Activated naive CD4-positive, alpha-beta T cell treated with anti-CD3 and anti-CD28 coated beads, Interleukin-2, amount 50 U/mL, for 16 hours (primary cell): ENCODE measurements at places on chromosomes 5 and 9.

- DNase-seq: no peak
Measured at GRCh38 chr9:7300484-7300883, 499.1 kb downstream of the DMAC1 start.

- peak; percentile 60 for DNase-seq
Measured at GRCh38 chr9:37036776-37037502, 2.9 kb upstream of the PAX5 start.

- DNase-seq: no peak
Measured at GRCh38 chr5:109676920-109677319, 12.8 kb upstream of the MAN2A1 start.

GRCh38 chr9:136920069-136920468 lies 24.5 kb downstream of the FBXW5 start:
- no peak for DNase-seq

DNA sequence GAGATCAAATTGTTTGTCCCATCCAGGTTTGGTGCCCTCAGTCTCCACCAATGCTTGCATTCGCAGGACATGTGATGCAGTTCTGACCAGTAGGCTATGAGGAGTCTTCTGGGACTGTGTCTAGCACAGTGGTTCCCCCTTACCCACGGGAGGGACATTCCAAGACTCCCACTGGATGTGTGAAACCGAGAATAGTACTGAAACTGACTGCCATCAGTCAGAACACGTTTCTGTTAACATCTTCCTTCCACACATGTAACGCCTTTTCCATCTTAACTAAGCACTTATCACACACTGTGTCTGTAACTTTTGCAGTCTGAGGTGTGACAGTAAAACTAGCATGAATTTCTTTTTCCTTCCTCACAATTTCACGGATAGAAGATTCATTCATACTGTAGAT lies 74.7 kb downstream of the PTTG1 start:
- DNase-seq: no peak

DNA sequence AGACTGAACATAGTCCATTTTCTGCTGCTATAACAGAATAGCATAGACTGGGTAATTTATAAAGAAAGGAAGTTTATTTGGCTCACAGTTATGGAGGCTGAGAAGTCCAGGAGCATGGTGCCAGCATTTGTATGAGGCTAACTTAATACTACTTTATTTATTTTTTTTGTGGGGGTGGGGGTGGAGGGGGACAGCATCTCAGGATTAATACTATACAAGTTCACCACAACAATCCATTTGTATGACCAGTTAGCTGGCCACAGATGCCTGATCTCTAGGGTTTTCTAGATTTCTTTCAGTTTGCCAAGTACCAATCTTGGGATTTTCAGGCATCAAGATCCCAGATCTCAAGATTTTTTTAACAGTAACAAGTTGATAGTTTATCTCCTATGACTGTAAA lies 20.3 kb downstream of the ANGPTL2 start:
- DNase-seq: no peak

DNA sequence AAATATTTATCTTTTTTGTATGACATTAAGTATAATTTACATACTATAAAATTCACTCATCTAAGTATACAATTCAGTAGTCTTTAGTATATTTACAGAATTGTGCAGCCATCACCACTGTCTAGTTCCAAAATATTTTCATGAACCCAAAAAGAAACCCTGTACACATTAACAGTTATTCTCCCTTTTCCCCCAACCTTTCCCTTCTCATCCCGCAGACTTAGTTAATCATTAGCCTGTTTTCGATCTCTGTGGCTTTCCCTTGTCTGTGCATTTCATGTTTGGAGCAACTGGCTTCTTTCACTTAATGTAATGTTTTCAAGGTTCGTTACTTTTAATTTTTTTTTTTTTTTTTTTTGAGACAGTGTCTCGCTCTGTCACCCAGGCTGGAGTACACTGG lies 37.5 kb downstream of the MTREX start:
- no peak for DNase-seq

DNA sequence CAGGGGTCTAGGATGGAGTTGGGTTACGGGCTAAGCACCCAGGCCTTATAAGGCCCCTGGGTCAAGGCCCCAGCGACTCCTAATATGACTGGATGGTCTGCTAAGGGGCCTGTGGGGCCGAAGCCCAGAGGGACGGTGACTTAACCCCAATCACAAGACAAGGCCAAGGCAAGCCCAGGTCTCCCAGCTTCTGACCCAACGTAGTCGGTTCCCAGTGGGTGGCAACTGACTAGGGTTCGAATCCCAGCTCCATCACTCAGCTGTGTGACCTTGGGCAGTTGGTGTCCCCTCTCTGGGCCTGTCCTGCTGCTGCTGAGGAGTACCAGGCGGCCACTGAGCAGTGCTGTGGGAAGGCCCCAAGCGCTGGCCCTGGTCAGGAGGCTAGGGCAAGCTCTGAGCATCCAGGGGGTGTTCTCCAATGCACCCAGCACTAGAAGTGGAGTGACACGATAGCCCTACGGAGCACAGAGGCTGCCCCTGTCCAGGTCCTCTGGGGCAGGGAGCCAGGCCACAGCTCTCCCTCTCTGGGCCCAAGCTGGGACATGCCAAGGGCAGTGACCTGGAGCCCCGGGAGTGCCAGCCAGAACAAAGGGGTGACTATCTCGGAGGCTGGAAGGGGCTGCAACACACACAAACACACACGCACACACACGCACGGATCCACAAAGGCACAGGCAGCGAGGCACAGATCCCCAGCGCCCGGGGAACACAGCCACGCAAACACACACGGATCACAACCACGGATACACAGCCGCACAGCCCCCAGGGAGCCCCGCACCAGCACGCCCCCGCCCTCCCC lies 512 bp downstream of the AK1 start:
- DNase-seq: no peak

DNA sequence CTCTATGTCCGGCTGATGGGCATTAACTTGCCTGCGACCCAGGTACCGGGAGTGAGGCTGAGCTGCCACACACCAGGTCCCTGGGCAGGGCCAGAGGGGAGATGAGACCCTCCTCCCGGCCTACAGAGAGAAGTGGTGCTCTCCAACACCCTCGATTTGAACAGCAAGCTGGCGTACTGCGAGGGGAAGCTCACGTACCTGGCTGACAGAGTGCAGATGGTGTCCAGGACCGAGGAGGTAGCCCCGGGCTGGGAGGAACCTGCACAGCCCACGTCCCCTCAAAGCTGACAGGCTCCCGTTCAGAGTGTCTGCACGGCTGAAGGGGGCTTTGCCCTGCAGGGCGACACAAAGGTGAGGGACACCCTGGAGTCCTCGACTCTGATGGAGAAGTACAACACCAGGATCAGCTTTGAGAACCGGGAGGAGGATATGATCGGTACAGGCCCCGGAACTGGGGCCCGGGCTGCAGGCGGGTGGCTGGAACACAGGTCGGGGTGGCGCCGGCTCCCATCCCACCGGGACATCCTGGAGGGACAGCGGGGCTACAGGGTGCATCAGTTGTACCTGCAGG lies 1.0 kb upstream of the RABL6 start:
- DNase-seq: no peak

DNA sequence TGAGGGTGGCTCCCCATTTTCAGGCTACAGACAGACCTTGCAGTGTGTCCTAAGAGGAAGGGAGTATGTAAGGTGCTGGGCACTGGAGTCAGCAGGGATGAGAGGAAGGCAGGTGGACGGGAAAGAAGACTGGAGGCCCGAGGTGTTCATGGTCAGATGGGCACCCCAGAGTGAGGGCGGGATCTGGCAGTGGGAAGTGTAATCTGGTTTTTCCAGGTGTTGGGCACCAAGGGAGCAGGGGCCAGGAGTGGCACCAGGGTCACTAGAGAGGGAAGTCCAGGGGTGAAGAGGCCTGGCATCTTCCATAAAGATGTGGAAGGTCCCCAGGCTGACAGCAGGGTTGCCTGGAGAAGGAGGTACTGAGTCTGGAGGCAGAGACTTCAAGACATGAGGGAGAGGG lies 29.7 kb downstream of the PITX1 start:
- DNase-seq: no peak

- DNase-seq: no peak
Measured at GRCh38 chr9:209143-209758, 5.4 kb upstream of the DOCK8 start.

GRCh38 chr9:88538311-88539085 lies 3.5 kb downstream of the NXNL2 start:
- no peak for DNase-seq

GRCh38 chr5:40386289-40386688 lies 293.4 kb upstream of the PTGER4 start:
- DNase-seq: no peak

- DNase-seq: no peak
Measured at GRCh38 chr9:129640086-129640870, 1.7 kb downstream of the ASB6 start.

GRCh38 chr5:134296213-134296612 lies 70.3 kb upstream of the PPP2CA start:
- DNase-seq: no peak

GRCh38 chr5:126355940-126356339 lies 67.3 kb upstream of the GRAMD2B start:
- DNase-seq: no peak

DNA sequence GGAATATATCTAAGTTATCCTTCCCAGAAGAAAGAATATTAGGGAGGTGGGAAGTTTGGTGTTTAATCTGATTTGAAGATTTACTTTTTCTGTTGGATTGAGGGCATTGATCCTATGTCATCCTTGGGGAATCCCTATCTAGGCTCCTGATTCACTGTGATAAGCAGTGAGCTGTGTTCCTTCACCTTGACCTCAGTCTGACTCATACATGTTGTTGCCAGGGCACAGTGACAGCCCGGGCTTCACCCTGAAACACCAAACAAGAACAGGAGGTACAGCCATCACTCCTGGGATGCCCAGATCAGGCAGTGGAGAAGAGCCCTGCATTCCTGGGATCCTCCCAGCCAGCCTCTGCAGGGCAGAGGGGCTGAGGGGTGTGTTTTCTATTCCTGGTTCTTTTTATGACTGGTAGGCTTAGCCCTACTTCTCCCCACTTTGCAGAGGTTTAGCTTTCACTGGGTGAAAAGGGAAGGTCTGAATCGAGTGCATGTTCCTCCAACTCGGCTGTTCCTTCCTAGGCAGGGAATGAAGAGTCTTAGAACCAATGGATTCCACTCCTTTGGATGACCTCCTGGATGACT lies 3.1 kb upstream of the FAM53C start:
- no peak for DNase-seq

- DNase-seq: no peak
Measured at GRCh38 chr5:125044491-125045282, 298.2 kb upstream of the ZNF608 start.

DNA sequence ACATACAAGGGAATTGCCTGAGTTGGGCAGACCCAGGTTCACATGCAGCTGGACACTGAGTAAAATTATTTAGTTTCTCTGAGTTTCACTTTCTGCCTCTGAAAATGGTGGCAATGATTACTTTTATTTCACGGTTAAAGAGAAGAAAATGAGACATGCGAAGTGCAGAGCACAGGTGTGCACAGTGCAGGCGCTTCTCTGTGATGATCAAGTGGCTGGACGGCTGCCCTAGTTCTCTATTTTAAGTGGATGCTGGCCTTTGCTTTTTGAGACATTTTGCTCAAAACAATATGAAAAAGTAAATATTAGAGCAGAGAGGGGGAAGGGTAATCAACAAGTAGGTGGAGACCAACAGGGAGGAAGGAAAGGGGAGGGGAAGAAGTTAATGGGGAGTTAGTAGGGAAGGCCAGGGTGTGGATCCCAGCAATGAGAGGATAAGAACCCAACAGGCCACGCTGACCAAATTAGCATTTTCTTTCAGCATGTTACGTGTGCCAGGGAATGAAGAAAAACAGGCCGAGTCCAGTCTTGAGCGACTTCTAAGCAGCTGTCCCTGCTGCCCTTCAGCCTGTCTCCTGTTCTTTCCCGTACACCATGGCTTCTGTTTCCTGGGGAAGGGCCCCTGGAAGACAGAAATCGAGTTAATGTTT lies 16.1 kb downstream of the SNX18 start:
- DNase-seq: no peak

DNA sequence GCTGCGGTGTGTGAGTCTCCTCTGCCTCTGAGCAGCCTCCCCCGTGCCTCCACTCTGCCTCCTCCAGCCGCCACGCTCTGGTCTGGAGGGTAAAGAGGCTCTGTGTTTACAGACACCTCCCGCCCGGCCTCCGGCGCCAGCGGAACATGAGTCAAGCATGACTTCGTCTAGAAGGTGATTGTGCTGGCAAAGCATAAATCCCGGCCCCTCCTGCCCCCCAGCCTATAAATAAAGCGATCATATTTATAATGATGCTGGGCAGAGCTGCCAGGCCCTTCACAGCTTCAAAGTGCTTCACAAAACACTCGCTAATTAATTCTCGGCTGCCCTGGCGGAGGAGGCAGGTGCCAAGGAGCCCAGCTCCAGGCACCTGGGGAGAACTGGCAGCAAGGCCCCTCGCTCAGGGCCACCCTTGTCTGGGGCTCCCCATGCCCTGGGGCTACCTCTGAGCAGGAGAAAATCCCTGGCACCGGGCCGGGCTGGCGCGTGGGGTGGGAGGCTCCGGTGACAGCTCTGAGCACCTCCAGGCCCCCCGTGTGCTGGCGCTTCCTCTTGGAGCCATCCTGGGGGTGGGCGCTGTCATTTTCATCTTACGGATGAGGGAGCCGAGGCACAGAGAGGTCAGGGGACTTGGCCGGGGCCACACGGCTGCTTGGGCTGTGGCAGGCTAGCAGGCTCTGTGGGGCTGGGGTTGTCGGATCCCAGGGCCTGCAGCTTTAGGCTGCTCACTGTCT lies 87.8 kb downstream of the RXRA start:
- no peak for DNase-seq

DNA sequence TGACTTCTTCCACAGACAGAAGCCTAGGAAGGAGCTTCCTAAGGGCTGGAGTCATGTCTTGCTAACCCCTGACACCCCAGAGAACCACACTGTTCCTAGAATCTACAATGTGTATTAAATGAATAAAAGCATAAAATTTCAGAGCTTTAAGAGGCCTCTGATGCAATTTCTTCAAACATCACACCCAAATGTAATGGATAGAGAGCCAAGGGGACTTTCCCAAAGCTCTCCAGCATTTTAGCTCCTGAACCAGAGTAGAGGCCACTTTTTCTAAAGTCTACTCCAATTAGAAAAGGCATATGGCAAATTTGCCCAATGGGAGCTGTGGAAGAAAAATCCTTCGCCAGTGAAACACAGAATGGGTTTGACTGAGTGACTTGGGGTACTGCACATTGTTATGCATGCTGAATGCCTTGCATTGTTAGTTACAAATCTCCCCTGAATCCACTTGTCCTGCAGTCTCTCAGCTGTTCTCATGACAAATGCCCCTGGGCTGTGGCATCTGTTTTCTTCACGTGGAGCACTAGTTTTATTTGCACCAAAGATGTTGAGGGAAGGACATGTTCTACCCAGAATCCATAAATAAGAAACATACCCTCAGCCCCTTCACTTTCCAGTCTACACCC lies 334.0 kb downstream of the ASTN2 start:
- no peak for DNase-seq

DNA sequence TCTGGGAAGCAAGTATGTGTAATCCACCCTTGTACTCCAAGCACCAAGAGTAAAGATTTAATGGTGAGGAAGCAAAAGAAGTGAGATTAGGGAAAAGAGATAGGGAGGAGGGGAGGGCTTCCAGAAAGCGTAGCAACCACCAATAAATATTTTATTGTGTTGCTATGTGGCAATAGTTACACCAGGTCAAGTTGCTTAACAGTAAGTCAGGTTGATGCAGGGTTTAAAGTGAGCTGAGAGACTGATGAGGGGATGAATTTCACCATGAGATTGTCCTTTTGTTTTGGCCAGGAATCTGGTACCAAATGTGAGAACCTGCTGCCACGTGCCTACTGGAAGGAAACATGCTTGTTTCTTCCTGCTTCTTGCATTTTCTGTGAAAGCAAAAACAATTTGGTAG lies 62.7 kb downstream of the PCSK5 start:
- no peak for DNase-seq
